Left renal pelvis (tissue), 4 donors: ENCODE measurements at places on chromosomes 12 and 14. TPM values are rescaled to one million over a fixed set of nuclear protein-coding genes. Genes with fewer than 3 reads are reported as not detected.

GRCh38 chr12:75813072-75813471 lies 218.5 kb downstream of the PHLDA1 start:
- no peak for DNase-seq

- no peak for DNase-seq
Observed at GRCh38 chr12:64706306-64706705, 52.9 kb downstream of the GNS start.

DNA sequence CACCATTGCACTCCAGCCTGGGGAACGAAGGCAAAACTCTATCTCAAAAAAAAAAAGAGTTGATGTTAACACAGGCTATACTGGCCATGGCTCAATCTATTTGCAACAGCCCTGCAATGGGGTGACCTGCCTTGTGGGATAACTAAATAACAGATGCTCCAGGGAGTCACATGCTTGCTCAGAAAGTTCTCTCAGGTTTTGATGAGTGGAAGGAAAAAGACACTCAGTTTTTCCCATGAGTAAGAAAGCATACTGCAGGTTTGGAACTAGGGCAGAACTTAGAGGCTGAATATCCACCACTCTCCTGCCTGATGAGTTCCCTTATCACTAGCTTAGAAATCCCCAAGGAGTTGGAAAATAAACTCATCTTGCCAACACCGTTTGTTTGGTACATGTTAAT lies 16.9 kb downstream of the WSB2 start:
- DNase-seq: no peak

- no peak for DNase-seq
Observed at GRCh38 chr14:22489244-22489545, 99.8 kb downstream of the DAD1 start.

GRCh38 chr12:6790496-6791150 lies 1.3 kb downstream of the CD4 start:
- DNase-seq: no peak

MAP1LC3B2 gene
- 3.9 TPM for polyA plus RNA-seq
